ENCODE measurements at places on chromosomes 6 and 20.

GRCh38 chr6:7235712-7236305 is 77.2 kb downstream of the SSR1 start:
- DNase-seq = no peak

- no peak for DNase-seq
Measured at GRCh38 chr20:3731944-3732326, 550 bp upstream of the HSPA12B start.

GRCh38 chr20:24610341-24611115 is 141.1 kb downstream of the SYNDIG1 start:
- no peak for DNase-seq

GRCh38 chr6:149906405-149906804 is 8.5 kb upstream of the RAET1E start:
- no peak for DNase-seq

DNA sequence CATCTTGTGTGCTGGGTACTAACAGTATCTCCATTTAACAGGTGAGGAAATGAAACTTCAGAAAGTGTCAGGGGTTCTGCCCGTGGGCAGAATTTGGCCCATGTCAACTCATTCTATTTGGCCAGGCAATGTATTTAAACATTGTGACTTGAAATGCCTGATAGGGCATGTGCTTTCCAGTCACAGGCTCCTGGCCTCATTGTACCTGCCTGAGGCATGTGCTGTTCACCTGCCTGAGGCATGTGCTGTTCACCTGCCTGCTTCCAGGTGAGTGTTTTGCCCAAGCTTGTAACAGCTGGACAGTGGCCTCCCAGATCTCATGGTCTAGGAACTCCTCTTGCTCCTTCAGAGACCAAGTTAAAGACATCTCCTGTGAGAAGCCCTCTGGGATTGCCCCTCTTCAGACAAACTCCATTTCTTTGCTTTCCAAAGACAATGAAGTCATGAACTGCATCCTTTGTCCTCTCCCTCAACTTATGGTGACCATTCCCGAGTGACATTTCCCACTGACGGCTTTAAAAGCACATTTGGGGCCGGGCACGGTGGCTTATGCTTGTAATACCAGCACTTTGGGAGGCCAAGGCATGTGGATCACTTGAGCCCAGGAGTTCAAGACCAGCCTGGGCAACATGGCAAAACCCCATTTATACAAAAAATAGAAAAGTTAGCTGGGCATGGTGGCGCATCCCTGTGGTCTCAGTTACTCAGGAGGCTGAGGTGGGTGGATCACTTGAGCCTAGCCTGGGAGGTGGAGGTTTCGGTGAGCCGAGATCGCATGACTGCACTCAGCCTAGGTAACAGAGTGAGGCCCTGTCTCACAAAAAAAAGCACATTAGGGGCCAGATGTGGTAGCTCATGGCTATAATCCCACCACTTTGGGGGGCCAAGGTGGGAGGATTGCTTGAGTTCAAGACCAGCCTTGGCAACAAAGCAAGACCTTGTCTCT is 48.7 kb downstream of the BCAS4 start:
- DNase-seq = no peak

GRCh38 chr6:144232176-144232831 is 52.8 kb upstream of the UTRN start:
- DNase-seq = no peak

DNA sequence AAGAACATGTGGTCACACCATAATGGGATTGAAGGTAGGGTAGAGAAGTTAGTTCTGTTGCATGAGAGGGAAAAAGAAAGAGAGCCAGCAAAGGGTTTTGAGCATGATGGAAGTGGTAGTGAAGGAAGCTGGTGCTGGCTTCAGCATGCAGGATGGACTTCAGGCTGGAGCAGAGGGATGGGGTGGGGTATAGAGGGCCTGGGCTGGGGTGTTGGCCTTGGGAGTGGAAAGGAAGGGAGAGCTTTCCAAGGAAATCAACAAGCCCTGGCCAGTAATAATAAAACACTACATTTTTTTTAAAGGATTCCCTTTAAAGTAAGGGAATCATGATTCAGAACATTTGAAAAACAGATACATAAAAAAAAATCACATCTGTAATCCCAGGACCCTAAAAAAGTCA is 61.2 kb downstream of the LAMA4 start:
- no peak for DNase-seq

GRCh38 chr6:143838395-143838794 is 4.7 kb upstream of the LTV1 start:
- no peak for DNase-seq

GRCh38 chr6:30213667-30213956 is 406 bp upstream of the TRIM26 start:
- DNase-seq = no peak

GRCh38 chr20:20568604-20569205 is 143.7 kb downstream of the RALGAPA2 start:
- no peak for DNase-seq

- DNase-seq = no peak
Measured at GRCh38 chr20:18628330-18628920, 40.6 kb downstream of the DTD1 start.

GRCh38 chr20:3712279-3712873 is at the start of gene SIGLEC1:
Gene SIGLEC1 (minus strand): TSS chr20:3712600. CDS start chr20:3707128, 5,472 bp downstream.
- no peak for DNase-seq

DNA sequence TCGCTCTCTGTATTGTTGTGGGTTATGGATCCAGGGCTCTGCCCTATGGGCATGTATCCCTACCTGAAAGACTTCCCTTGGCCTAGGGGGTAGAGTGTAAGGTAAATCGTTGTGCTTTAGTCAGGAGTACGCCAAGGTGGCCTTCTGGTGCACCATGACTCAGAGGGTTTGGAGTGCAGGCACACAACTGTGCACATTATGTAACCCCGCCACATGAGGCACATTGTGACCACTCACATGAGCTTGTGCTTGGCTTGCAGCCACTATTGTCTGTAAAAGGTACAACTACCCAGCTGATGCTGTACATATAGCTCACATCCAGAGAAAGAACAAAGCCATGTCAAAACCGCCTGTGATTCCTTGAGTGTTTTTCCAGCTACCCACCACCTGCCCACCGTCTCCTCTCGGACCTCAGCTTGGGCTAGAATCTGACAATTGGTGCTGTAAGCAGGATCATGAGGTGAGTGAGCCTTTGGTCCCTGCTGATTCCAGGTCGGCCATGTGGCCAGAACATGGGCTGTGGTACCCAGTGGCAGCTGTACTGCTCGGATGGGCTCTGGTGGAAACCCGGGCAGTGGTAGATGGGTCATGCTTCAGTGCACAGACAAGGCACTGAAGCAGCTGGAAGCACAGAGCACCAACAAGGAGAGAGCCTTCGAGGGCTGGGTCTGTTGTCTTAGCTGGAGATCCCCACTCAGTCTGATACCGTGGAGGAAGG is 33.8 kb downstream of the HDDC2 start:
- no peak for DNase-seq
